ENCODE measurements at places on chromosomes 7 and 10.

- DNase-seq, result no peak
Measured at GRCh38 chr10:35465673-35466072, 129.4 kb downstream of the CCNY start.

DNA sequence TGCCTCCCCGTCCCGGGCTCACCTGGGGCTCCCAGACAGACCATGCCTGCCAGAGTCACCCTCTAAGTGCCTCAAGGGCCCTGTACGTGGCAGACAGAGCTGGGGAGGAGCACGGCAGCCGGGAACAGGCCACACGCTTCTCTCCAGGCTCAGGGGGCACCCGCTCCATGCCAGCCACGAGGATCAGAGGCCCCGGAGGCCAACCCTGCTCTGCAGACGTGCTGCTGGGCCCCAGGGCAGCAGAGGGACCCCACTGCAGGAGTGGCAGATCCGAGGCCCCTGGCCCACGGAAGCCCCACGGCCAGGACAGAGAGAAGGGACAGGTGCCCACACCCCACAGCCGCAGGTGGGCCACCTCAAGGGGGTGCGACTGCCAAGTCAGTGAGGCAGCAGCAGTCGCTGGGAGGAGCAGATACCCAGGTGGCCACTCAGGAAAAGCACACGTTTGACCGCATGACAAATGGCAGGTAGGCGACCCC lies 58.4 kb upstream of the TNRC18 start:
- DNase-seq, result no peak

DNA sequence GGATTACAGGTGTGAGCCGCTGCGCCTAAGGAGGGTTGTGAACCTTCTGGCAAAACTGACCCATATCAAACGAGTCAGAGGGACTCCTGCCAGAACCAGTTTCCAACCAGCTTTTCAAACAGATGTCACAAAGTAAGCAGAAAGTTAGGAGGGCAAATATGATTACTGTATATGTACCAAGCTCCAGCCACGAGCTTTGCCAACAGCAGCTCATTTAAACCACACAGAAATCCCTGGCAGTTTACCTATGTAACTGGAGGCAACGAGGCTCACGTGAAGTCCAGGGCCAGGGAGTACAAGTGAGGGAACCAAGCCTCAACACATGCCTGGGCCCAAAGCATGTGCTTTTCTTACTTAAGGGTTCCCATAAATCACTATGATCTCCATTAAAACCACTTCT lies 12.5 kb upstream of the DAGLB start:
- no peak for DNase-seq

- no peak for DNase-seq
Measured at GRCh38 chr7:69857014-69857413, 258.7 kb downstream of the AUTS2 start.

- no peak for DNase-seq
Measured at GRCh38 chr7:97298561-97298960, 181.1 kb downstream of the SDHAF3 start.

- DNase-seq, result no peak
Measured at GRCh38 chr10:43126759-43127424, 11.4 kb upstream of the CSGALNACT2 start.

GRCh38 chr10:12235796-12236195 lies 39.8 kb downstream of the CDC123 start:
- no peak for DNase-seq

- DNase-seq, result no peak
Measured at GRCh38 chr10:94546049-94546900, 687 bp downstream of the HELLS start.

All from stimulated activated CD8-positive, alpha-beta memory T cell treated with anti-CD3 and anti-CD28 coated beads, Interleukin-7, amount 100 ng/mL, for 1 hour (primary cell).